Stimulated activated naive CD8-positive, alpha-beta T cell treated with anti-CD3 and anti-CD28 coated beads, Interleukin-15, Interleukin-2, amounts not matched to agents 100 U/mL and 50 U/mL, for 24 hours (primary cell): ENCODE measurements at places on chromosomes 6 and 20.

GRCh38 chr6:43127180-43127579 lies 43.9 kb upstream of the SRF start:
- no peak for DNase-seq

DNA sequence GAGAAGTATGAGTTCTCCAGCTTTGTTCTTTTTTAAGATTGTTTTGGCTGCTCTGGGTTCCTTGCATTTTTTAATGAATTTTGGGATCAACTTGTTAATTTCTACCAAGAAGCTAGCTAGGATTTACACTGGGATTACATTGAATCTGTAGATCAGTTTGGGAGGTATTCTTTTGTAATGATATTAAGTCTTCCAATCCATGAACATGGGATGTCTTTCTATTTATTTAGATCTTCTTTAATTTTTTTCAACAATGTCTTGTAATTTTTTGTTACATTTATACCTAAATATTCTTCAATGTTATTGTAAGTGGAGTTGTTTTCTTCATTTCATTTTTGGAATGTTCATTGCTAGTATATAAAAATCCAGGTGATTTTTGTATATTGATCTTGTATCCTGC lies 12.5 kb downstream of the PRIM2 start:
- DNase-seq, result no peak

DNA sequence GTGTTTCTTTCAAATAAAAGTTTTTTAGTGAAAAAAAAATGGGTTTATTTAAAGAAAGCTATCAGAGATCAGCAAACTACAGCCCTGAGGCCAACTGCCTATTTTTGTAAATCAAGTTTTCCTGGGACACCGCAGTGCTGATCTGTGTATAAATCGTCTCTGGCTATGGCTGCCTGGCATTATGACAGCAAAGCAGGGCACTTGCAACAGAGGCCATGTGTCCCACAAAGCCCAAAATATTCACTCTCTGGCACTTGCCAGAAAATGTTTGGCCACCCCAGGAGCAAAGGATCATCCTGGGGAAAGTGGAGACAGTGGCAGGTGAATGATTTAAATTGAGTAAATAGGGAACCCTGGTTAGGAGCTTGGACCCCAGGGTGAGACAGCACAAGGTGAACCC lies 291.6 kb downstream of the PREX1 start:
- no peak for DNase-seq

DNA sequence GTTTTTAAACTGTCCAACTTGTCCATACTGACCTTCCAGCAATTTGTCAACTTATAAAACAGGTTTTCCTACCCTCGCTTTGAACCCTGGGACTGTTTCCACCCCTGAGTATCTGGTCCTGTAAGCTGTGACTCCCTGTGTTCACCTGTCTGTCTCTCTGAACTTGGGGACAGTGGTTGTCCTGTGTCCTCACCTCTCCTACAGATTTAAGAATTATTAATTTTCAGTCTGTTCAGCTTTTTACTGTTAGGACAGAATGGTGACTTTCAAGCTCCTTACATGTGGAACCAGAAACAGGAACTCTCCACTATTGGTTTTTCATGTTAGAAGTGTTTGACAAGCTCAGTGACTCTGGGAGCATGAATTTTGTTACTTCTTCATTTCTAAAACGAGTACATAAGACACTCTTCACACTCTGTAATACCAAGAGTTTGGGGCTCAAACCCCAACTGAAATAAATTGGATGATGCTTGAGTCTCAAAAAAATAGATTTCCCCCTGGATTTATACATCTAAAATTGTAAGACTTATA lies 713.9 kb downstream of the COL12A1 start:
- DNase-seq, result no peak

DNA sequence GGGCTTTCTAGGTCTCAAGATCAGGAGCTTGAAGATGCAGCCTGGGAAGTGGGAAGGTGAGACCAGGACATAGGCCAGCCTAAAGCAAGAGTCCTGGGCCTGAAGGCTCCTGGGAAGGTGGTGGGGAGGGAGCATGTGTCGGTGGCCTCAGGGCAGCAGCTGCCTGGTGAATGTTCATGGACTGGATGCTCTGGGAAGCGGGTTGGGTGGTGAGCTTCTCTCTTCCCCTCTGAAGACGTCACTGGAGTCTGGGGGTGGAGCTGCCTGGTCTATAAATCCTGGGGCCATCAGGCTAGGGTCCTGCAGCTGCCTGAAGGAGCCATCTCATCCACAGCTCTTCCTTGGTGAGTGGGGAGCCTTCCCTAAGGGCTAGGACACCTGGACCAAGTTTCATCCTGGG lies at the start of gene GNRH2:
GNRH2 (plus strand) TSS at position 301 of the 400 bp plus-strand sequence. CDS start 793 bp downstream, outside the sequence.
- DNase-seq, result no peak

DNA sequence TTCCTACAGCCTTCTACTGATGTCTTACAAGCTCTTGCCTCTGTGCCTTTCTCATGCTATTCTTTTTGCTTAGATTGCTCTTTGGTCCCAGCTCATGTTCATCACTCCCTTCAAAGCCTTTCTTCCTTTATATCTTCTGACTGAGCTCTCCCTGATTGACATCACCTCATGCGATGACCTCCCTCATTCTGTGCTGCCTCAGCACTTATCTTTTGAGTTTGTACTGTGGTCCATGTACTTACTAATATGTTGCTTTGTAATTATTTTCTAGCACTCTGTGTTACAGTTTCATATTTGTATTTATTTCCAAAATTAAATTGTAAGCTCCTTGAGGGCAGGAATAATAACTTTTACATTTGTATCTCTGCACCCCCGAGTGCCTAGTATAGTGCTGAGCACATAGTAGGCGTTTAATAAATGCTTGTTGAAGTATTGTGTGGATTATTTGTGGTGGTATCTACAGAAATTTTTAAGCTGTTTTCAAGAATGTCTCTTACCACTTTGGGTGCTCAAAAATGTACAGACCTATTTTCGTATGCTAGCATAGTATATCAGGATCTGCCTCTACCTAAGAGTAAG lies 17.4 kb downstream of the ZKSCAN8 start:
- no peak for DNase-seq

GRCh38 chr20:37899105-37900045 lies 3.6 kb upstream of the VSTM2L start:
- DNase-seq, result no peak

GRCh38 chr6:168671863-168672546 lies 231.0 kb downstream of the SMOC2 start:
- no peak for DNase-seq

DNA sequence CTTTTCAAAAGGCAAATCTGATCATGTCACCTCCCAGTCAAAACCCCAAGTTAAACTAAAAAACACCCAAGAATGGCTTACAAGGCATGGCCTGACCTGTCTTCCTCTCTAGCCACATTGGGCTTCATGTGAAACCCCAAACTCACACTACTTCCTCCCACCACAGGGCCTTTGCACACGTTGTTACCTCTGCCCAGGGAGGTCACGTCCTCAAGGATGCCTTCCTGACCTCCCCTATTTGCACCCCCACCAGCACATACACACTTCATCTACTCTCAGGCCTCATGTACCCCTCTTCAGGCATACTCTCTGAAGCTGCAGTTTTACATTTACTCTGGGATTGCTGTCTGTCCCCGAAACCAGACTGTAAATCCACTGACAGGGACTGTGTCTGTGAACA lies 6.1 kb downstream of the EZR start:
- DNase-seq, result no peak

- DNase-seq, result peak; percentile 12
These were observed at the start of gene SGK1 for GRCh38 chr6:134317471-134318131. SGK1 (minus strand) TSS chr6:134318112; CDS start chr6:134317460, 652 bp downstream.

GRCh38 chr20:62148908-62149314 lies 5.3 kb downstream of the SS18L1 start:
- DNase-seq, result no peak

GRCh38 chr20:60254901-60255411 lies 296.7 kb downstream of the CDH26 start:
- DNase-seq, result no peak

DNA sequence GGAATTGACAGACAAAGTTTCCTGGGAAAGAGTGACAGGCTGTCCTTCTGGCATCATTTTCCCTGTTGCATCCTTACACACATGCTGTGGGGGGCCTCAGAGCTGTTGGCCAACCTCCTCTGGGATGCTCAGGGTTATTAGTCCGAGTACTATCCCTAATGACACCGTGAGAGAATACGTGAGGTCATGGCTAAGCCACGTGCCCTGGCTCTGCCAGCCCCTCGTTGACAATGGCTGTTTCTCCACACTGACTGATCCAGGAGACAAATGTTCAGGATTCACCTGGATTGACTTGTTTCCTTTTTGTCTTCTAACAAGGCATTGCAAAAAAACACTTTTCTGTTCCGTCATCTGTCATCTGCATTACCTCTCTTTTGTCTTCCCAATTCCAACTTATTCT lies 604.6 kb downstream of the TFAP2A start:
- no peak for DNase-seq

DNA sequence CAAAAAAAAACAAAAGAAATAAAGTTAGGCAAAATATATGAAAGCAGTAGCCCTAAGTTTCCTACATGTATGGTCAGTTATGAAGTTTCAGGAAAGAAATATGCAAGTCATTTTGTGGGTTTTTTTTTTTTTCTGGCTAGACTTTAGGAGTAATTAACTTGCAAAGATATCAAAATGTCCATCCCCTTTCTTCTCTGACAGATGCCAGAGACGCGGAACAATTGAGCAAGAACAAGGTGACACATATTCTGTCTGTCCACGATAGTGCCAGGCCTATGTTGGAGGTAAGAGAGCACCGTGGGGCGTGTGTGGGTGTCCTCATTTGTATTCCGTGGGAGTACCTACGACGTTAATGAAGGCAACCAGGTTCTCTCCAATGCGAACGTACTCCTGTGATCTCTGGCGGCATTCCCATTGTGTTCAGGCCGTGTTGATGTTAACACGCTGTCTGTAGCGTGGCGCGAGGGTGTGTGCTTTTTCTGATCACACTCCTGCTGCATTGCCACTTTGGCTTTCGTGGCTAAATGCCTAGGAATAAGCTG lies 19.5 kb downstream of the DUSP22 start:
- DNase-seq, result no peak

- no peak for DNase-seq
These were observed 494.7 kb upstream of the MAP3K7 start for GRCh38 chr6:91081452-91082067.
